ENCODE measurements at places on chromosomes 3 and 15. TPM values are rescaled to one million over a fixed set of nuclear protein-coding genes. Genes with fewer than 3 reads are reported as not detected.

GRCh38 chr15:59186501-59186900 is 20.1 kb upstream of the LDHAL6B start:
- no peak for DNase-seq

Gene AMIGO3
- total RNA-seq: not detected

Gene IQCF5
- not detected for total RNA-seq

- DNase-seq: no peak
Observed at GRCh38 chr3:191136347-191136746, 62.7 kb upstream of the OSTN start.

Gene GOLGA6L10
- 4.3 TPM for total RNA-seq

Gene TMC3
- total RNA-seq: 1.4 TPM

Data from ureter (tissue), 1 donor.